ENCODE measurements at places on chromosomes 3 and 15.

DNA sequence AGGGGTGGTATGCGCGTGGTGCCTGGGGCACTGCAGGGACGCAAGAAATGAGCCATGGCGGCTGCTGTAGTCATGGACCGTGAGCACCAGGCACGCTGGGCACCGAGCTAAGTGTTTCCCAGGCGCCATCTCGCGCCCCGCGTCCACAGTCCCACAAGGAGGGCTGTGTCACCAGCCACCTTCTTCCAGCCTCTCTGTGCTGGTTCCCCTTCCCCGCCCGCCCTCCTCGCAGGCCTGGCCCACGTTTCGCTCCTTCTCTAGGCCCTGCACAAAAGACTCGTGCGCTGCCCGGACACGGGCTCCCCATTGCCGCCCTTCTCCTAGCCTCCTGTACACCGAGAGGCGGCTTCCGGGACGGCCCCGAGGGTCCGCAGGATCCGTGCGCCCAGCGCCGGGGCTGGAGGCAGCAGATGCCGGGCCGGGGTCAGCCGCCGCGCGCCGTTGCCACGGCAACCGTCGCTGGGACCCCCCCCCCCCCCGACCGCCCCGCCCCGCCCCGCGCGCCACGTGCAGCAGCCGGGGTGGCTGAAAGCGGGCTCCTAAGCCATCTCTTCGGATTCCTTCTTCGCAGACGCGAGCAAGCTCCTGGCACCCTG is 113.4 kb downstream of the SRGAP3 start:
- peak; percentile 68 for DNase-seq

DNA sequence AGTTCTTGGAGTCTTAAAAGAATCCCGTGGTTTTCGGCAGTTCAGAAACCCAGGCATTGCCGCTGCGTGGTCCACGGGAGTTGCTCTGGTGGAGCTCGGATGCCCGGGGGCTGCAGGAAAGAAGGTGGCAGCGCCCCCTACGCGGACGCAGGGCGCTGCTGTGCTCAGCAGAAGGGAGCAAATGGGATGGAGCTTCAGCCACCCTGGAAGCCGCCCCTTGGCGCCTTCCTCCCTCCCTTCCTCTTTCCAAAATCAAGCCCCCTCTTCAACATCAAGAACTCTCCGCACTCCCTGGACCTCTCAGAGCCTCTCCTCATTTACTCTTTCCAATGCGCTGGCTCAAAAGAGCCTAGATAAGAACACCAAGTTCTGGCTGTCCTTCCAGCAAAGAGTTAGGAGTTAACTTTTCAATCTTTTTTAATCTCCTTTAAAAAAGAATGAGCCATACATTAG is 880 bp upstream of the CHRNA7 start:
- peak; percentile 52 for DNase-seq

DNA sequence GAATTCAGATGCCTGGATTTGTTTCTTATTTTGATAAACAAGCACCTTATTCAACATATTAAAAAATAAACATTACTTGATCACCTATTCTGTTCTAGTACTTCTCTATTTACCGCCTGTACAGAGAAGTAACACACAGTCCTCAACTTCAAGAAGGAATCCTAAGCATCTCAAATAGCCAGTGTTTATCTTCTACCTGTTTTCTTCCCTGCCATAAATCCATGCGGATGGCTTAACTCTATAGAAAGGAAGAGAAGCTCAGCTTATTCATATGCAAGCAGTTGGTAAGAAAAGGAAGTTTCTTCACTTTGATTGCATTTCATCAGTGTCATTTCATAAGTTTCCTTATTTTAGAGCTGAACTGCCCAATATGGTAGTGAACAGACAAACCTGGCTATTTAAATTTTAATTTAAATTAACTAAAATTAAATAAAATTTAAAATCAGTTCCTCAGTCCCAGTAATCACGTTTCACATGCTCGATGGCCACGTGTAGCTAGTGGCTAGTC is 210.0 kb upstream of the PEX5L start:
- no peak for DNase-seq

DNA sequence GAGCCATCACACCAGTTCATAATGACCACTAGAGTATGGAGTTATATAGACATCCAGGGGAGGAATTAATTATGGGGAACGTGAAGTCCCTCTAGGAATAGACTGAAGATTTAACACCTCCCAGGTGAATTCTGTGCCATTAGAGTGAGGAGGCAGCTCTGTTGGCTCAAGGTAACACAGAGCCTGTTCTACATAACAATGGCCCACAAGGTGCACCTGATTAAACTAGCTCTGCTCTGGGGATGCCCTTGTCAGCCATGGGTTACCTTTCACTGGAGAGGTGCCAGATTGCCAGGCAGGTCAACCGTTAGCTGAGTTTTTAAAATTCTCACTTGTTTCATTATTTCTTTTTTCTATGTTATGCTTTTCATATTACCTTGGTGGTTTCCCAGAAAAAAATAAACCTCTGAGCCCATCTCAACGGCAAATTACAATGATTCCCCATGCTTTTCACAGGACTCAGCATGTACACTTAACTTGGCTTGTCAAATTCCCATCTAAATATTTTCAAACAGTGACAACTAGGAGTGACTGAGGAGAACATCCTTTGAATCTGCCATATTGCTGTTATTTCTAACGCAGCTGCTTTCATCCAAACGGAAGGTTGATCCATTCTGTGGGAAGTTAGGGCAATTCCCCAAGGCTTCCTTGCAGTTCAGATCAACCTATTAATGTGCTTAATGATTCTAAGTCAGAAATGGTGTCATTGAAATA is 512.9 kb downstream of the MCTP2 start:
- no peak for DNase-seq

DNA sequence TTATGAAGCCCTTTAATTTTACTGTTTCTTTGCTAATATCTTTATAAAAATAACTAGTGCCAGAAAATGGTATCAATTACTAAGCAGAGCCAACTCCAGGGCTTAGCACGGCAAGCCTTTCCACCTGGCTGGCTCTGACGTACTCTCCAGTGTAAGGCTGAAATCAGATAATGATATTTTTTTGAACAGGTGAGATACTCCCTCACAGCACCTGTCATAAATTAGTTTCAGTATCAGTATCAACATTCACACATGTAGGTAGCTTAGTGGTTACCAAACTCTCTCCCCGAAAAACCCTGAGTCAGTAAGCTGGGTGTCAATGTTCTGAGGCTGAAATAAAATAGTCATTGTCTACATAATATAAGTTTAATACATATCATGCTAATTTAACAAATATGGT is 710.1 kb downstream of the SQOR start:
- DNase-seq, result no peak

- no peak for DNase-seq
Measured at GRCh38 chr3:142945023-142945422, 18.5 kb downstream of the PAQR9 start.

DNA sequence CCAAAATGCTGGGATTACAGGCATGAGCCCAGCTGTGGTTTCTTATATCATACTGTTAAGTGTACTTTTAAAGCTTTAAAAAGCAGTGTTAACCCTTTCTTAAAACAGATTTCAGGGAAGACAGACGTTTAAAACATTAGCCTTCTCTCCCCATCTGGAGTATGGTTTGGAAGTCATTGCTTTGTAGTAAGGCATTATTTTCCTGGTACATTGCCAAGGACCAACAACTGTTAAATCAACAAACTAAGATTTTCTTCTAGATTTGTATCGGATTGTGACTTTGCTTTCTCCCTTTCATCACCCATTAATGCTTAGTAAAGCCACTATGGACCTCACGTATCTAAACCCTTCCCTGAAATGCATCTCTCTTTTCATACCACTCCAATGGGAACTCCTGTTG is 50.5 kb downstream of the UBE2E1 start:
- DNase-seq, result no peak

DNA sequence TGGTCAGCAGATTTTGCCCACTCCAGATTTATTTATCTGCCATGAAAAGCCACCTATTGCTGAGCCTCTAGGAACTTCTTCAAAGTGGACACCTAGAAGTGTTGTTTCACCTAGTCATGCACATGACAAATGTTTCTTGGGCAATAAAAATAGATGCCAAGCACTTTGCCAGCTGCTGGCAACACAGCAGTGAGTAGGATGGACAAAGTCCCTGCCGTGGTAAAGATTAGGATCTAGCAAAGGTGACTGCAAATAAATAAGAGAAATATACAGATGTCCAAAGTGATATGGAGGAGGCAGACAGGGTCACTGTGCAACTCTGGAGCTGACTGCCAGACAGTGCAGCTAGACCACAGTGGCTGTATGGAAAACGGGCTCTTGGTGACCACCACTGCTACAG is 137.9 kb downstream of the SUCLG2 start:
- DNase-seq, result no peak

- DNase-seq, result no peak
Measured at GRCh38 chr15:71335591-71335990, 220.3 kb downstream of the THSD4 start.

DNA sequence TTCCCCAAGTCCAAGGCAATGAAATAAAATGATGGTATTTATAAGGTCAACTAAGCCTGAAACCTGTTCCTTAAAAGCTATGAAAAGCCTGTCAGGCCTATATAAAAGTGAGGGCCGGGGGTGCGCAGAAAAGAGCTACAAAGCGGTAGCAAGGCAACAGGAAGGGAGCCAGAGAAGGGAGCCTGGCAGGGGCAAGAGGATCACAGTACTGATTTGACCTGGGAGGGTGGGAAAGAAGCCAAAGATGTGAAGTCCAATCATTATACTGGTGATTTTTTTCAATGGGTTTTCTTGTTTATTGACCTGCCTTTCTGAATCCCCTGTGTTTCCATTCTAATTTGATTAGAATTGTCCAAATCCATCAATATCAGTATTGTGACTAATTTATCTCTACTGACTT is 64.3 kb upstream of the STT3B start:
- no peak for DNase-seq

DNA sequence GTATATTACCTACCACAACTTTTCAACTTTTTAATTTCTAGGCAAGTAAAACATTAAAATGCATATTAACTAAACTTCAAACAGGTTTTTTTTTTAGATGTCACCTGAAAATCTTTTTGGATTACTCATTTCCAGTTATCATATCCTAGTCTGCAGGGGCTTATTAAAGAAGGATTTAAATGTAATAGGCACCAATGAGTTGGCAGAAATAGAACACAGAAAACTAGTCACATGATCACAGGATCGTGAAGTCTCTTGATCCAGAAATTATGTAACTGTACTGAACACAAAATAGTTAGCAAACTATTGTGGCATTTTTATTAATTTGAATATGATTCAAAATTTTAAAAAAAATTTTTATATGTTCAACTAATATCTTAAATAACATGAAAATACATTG is 654.4 kb upstream of the NAALADL2 start:
- DNase-seq, result no peak

DNA sequence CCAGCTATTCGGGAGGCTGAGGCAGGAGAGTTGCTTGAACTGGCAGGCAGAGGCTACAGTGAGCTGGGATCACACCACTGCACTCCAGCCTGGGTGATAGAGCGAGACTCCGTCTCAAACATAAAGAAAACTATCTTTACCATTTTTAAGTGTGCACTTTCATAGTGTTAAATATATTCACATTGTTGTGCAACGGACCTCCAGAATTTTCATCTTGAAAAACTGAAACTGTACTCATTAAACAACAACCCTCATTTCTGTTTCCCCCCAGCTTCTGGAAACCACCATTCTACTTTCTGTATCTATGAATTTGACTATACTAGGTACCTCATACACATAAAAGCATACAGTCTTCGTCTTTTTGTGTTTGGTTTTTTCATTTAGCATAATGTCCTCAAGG is 375.1 kb downstream of the SHQ1 start:
- DNase-seq, result no peak

DNA sequence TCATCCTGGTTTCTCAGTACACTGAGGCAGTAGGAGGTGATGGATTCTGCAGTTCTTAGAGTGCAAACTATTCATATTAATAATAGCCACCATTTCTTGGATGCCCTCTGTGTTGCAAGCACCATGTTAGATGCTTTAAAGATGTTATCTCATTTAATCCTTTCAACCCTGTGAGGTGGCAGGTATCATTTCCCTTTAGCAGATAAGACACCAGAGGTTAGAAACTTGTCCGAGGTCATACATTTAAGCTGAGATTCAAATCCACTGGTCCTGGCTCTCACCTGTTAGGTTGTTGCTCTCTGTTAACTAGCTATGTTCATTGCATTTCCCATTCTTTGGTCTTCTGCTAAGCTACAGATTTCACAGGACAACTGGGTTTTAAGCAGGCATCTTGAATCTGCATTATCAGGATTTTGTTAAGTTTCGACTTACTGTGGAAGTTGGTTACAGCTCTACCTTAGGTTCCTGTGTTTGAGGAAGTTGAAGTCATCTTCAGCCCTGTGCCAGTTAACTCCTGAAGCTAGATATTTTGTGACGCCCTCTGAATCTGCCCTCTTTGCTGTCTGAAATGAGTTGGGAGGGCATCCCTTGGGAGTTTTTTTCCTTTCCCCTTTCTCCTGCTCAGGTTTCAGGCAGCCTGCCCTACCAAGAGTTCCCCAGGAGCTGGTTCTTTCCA is 6.4 kb downstream of the PDE8A start:
- DNase-seq, result no peak

GRCh38 chr15:98740295-98740694 is 92.0 kb downstream of the IGF1R start:
- no peak for DNase-seq

GRCh38 chr15:63905558-63906265 is 72.0 kb upstream of the HERC1 start:
- DNase-seq, result no peak

DNA sequence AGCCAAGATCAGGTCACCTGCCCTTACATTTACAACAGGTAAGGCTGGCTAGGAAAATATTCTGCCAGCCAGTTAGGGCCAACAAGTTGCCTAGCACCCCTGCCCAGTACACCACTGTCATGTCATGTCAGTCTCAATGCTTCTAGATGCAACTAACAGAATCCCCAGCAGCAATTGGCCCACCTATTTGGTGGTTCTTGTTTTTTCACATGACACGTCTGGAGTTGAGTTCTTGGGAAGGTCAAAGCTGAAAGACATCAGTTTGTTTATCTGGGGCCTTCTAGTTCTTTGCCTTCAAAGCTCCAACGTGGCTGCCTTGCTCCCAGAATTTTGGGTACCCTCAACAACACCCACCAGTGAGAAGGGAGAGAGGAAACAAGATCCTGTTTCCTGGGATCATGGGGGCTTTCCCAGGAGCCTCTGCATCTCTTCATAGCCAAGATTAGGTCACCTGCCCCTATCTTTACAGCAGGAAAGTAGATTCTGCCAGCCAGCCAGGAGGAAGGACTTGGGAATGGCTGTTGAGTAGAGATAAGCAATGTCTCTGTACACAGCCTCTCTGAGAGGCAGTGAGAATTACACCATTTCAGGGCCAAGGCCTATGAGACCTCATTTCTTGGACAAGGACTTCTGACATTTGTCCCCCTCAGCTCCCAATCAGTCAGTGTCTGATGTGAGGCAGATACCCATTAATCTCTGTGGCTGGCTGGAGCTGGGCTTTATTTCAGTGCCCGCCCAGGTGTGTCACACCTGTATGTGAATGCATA is 8.6 kb downstream of the GPX1 start:
- no peak for DNase-seq

DNA sequence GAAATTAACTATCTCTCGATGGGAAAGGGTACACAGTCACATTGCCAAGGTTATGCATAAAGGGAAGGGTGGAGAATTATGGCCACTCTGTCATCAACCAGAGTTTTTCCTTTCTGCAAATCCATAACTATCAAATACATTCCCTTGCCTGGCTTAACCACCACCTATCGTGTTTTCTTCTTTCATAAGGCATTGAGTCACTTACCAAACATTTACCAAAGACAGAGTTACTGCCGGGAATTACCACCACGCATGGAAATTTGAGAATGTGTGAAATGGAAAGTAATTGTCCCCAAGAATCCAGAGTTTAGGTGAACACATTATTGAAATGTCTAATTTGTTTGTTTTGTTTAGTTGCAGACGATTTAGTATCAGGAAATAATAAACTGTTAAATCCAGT is 134.3 kb upstream of the LRRN1 start:
- DNase-seq, result no peak

- DNase-seq, result no peak
Measured at GRCh38 chr3:38371541-38372213, 25.1 kb downstream of the XYLB start.
